ENCODE measurements at places on chromosomes 7 and 10. TPM values are rescaled to one million over a fixed set of nuclear protein-coding genes. Genes with fewer than 3 reads are reported as not detected.

The PDLIM1 gene
- polyA plus RNA-seq: 79.3 TPM

DNA sequence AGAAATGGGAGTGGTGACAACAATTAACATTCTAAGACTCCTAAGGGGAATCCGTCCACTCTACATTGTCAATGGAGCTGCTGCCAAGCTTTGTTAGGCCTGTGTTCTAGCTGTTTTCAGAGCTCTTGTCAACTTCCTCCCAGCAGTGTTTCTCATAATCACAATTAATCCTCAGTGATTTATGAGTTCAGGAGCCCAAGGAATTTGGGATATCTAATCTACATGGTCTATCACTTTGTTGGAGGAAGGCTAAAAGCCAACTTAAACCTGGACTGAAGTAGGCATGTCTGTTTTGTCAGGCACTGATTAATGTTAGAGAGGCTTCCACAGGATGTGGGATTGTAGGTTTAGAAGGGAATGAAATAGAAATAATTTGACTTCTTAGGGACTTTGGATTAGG, 10.2 kb upstream of the OR2F2 start:
- DNase-seq: no peak

The GCK gene
- polyA plus RNA-seq: 2.7 TPM

DNA sequence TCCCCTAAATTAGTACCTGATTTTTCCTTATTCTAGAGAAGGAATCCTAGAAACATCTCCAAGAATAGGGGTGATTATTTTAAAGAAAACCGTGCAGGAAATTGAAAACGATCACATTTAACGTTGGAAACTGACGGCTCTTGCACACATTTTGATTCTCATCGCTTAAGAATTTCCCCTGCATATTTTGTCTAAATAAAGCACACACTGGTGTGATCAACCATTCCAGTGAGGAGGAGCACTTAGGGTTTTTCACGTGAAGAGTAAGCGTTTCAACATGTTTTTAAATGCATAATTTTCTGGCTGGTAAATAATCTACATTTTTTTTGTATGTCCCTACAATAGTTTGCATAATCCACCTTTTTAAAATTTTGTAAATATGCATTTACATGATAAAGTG, 229.7 kb upstream of the PFKP start:
- no peak for DNase-seq

The INHBA gene
- 3.9 TPM for polyA plus RNA-seq

DNA sequence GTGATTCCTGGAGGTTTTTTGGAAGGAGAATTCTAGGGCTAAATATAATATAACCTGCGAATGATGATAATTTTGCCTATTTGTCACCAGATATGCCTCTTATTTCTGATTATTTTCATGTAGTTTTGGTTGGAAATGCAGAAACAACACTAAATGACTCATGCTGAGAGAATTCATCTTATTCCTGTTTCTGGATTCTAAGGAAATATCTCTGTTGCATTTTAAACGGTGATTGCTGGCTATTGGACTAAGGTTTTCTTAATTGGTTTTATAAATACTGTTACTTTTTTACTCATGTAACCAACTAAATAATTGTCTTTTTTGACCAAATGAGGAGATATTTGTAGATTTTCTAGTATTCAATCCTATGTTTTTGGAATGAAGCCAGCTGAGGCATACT, 204.9 kb upstream of the NPSR1 start:
- no peak for DNase-seq

The ZNF239 gene
- 10.4 TPM for polyA plus RNA-seq

DNA sequence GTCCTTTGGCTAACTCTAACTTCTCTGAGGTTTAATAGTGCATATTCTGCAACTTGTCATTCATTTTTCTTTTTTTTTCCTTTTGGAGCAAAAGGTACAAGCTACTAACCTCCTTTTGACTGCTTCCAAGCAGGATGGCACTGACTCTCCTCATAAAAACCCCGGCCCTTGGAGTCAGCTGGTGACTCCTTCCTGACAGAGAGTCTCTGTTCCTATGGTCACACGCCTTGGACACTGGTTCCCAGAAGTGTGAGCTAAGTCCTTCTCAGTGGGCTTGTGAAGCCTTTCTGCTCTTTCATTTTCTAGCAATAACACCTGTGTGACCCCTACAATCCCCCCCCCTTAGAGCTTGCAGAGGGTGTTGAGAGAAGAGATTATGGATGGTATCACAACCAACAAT, 21.7 kb downstream of the DOCK4 start:
- DNase-seq: no peak

DNA sequence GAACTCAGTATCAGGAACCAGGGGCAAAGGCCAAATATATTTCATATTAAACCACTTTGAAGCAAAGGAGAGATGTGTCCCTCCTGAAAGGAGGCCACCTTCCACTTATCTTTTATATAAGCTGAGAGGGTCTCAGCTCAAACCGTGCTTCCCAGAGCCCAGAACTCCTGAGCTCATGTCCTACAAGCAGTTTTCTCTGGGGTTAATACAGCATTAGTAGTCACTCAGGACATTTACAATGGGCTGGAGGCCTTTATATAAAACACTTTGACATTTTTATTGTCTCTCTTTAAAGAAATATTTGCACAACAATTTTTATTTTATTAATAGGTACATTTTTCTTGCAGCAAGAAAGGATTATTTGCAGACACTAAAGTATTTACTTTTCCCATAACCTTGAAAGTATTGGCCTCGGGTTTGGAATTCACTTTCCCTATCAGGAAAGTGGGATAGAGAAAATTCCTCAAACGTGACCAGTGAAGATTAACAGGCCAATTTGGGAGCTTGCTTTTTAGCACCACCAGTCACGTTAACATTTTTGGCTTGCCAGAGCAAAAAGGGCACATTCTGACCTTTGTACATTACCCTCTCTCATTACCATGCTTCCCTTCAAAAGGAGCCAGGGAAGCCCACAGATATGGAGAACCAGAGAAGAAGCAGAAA, 464.9 kb upstream of the NRP1 start:
- DNase-seq: no peak

DNA sequence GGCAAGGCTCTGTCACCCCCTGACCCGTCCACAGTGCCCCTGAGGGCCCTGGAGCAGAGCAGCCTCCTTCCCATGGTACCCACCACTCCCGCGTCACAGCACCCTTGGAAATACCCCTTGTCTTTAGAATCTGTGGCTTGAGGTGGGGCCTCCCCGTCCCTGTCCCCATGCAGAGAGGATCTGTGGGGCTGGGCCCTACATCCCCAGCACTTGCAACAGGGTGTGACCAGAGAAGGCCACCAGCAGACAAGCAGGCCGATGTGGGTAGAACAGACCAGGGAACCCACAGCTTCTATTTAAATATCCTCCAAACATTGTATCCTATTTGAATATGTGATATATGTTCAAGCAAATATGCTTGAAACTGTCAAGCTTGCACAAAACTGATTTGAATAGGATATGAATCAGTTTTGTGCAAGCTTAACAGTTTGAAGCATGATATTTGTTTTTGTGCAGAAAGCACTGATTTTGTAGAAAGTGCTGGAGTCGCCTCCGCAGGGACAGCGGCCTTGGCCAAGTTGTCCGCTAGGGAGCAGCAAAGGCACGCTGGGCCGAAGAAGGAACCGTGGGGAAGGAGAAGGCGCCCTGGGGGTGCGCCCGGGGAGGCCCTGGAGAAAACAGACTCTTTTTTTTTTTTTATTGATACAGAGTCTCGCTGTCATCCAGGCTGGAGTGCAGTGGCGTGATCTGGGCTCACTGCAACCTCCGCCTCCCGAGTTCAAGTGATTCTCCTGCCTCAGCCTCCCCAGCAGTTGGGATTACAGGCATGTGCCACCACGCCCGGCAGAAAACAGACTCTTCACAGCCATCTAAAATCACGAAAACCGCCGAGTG, 2.2 kb downstream of the CFAP46 start:
- DNase-seq: no peak

DNA sequence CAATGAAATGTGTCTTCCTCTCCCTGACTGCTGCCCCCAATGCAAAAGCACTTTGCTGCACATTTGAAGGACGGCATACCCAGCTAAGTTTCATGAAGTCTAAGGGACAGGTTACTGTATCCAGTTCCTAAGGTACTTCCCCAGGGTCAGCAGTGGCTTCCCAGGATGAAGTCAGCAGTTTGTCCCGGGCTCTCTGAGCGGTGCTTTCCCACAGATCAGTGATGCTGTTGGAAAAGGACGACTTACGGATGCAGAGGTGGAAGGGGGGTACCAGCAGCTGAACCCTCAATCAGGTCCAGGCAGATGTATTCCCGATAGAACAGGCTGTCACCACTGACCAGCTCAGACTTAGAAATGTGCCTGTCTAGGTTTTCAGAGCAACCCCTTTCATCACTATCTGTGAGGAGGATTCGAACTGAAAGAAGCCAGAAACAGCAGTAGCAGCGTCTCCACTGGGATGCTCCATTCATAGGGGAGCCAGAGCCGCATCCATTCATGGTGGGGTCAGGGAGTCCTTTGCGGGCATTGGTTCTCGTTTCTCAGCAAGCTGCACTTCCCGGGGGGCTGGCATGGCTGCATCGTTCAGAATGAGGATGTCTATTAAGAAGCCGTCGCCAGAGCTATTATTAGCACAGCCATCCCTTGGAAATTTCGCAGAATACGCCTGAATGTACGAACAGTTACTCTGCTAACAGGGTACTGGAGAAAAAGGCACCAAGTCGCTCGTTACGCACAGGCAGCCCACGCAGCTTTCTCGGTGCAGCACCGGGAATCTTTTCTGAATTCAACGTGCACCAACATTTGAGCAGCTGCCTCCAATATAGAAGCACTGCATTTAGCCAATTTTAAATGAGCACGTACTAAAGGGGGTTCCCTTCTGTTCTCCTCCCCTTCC, 303.7 kb downstream of the PRPF18 start:
- DNase-seq: no peak

GRCh38 chr10:119207713-119208552, 562 bp downstream of the GRK5 start:
- no peak for DNase-seq

The RPEL1 gene
- polyA plus RNA-seq: not detected

The PCGF6 gene
- 17.1 TPM for polyA plus RNA-seq

- no peak for DNase-seq
These were observed 41.1 kb upstream of the BMPR1A start for GRCh38 chr10:86715156-86715795.

- DNase-seq: no peak
These were observed 18.9 kb upstream of the TMEM273 start for GRCh38 chr10:49207113-49207512.

- no peak for DNase-seq
These were observed 184.0 kb downstream of the ADAM12 start for GRCh38 chr10:126204320-126204719.

The ADAM12 gene
- 25.6 TPM for polyA plus RNA-seq

The LRRC4 gene
- 8.5 TPM for polyA plus RNA-seq

- DNase-seq: no peak
These were observed 53.1 kb upstream of the KDM7A start for GRCh38 chr7:140229591-140230515.

DNA sequence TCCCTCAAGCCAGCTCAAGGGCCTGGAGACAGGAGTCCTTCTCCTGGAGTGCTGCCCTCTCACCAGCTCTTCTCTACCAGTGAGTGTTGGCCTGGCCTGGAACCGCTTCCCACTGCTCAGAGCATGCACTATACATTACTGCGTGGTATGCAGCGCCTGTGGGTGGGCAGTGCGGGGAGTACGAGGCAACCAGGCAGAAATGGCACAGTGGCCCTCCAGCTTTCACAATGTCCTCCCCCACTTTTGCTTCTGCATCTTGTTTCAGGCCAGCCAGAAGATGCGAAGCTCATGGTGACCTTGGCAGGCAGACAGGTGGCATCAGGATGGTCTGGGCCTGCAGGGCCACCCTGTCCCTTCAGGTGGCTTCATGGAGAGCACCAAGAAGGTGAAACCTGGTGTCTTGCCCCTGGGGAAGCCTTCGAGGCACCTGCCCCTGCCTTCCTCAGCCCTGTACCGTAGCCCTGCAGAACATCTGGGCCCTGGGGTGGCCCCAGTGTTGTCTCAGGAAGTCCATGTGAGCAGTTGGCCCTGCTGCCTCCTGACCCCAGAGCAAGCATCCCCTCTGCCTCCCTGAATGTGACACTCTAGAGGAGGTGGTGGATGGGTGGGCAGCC, 35.8 kb downstream of the RASGEF1A start:
- DNase-seq: no peak

The UCN3 gene
- 2.8 TPM for polyA plus RNA-seq

- DNase-seq: no peak
These were observed 1362.8 kb downstream of the XPNPEP1 start for GRCh38 chr10:108560488-108560887.

DNA sequence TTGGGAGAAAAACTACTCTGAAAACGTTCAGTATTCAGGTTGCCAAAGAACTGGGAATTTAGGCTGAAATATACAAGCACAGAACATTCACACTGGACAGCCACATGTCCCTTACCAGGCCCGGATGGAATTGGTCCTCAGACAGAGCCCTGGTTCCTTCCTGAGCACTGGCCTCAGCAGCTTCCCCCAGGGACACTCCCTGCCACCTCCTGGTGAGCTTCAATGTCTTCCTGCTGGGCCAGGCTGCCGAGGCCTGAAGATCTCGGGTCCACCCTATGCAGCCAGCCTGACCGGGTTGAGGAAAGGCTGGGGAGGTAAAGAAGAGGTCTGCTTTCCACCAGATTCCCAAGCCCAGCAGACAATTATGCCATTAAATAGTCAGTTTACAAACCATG, 24.8 kb downstream of the LEP start:
- DNase-seq: no peak

The KAZALD1 gene
- 13.3 TPM for polyA plus RNA-seq

DNA sequence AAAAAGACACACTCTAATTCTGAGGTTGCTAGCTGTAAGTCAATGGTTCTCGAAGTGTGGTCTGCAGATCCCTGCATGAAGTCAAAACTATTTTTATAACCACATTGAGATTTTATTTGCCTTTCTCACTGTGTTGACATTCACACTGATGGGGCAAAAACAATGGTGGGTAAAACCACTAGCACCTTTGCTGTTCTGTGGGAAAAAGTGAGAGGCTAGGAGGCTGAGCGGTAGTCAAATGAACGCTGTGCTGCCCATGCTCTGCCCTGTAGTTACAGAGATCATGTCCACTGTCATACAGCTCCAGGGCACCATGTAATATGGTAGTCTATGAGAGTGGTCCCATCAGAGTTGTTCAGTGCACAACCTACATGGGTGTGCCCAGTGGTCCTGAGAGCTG, 21.6 kb upstream of the PDCD4 start:
- DNase-seq: no peak

- no peak for DNase-seq
These were observed 14.1 kb downstream of the PRLHR start for GRCh38 chr10:118581340-118581739.

The MAPK8 gene
- 61.3 TPM for polyA plus RNA-seq

The BLNK gene
- 36.8 TPM for polyA plus RNA-seq

The CNTNAP2 gene
- 71.0 TPM for polyA plus RNA-seq

The TMEM139 gene
- polyA plus RNA-seq: 46.2 TPM

GRCh38 chr7:159088016-159088865, 56.4 kb downstream of the VIPR2 start:
- DNase-seq: no peak

The IGF2BP3 gene
- polyA plus RNA-seq: 22.0 TPM

DNA sequence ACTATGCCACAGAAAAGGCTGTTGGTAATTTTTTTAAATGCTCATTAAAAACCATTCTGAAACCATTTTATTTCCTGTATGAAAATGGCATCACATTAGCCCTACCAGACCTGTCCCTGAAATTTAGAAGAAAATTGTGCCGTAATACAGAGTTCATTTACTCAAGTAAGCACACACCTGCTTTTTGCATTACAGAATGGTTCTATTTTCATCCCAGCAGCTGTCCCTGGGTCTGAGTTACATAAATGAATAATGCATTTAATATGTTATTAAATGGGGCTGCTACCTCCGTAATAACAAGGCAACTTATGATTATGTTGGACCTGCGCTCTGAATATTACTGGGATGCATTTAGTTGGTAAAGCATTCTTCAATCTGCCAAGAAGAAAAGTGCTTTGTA, 508.9 kb downstream of the SORCS1 start:
- no peak for DNase-seq
